ENCODE measurements at places on chromosomes 4 and X.

- no peak for DNase-seq
Measured at GRCh38 chr4:40552536-40552935, 77.1 kb downstream of the RBM47 start.

DNA sequence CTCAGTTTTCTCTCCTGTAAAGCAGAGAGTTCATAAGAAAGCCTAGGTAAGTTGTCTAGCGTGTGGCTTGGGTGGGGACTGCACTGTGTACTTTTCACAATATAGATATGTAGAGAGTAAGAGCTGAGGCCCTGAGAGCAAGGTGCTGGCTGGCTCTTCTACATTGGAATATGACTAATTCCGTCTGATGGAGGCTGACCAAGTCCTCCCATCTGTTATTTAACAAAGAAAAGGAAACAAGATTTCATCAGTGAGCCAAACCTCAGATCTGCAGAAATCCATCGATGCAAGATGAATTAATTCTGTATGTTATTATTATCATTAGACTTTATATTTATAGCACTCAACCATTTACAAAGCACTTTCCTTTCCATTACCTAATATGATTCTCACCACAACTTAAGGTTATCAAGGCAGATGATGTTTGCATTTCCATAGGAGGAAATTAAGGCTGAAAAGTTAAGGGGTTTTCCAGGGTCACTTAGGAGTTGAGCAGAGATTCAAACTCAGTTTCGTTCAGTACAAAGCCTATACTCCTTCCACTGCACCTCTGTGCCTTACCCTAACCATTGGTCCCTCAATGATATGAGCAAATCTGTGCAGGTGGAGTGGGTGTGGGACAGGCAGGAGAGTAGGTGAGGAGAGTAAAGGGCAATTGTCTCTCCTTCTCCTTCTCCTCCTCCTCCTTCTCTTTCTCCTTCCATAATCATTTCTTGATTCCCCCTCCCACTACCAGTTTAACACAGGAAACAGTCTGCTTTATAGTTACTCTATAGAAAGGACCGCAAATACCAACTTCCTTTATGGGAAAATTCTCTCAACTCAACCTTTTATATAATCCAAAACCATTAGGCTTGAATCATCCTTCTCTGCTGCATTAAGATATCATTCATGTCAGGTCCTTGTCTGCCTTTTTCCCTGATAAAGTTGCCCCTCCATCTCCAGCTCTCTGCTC, 27.6 kb upstream of the SRD5A3 start:
- no peak for DNase-seq

DNA sequence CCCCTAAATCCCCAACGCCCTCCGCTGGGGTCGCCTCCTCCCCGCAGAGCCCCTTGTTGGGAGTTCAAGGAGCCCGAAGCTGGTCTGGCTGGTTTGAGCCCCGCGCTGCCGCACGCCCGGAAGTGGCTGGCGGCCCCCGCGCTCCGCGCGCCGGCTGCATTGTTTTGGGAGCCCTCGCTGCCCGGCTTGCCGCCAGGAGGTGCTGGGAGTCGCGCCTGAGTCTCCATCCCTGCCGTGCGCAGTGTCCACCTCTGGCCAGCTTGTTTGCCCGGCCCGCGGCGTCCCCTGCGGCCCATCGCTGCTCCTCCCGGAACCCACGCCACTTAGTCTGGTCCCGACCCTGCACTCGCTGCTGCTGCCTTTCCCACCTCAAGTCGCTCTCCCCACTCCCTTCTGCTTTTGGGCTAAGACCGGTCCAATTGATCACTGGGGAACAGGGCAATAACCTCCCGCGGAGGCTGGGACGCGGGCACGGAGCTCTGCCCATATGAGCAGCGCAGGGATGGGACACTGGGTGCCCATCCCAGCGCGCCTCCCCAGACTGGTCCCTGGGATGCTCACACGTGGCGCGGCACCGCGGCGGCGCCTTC, 2.2 kb upstream of the SFRP2 start:
- peak; percentile 11 for DNase-seq

GRCh38 chrX:153878345-153878744, 7.6 kb downstream of the L1CAM start:
- DNase-seq: no peak
